D721Med (cell line): ENCODE measurements at places on chromosomes 13 and 19.

GRCh38 chr19:35882114-35882832 is 13.9 kb downstream of the APLP1 start:
- DNase-seq, result no peak

DNA sequence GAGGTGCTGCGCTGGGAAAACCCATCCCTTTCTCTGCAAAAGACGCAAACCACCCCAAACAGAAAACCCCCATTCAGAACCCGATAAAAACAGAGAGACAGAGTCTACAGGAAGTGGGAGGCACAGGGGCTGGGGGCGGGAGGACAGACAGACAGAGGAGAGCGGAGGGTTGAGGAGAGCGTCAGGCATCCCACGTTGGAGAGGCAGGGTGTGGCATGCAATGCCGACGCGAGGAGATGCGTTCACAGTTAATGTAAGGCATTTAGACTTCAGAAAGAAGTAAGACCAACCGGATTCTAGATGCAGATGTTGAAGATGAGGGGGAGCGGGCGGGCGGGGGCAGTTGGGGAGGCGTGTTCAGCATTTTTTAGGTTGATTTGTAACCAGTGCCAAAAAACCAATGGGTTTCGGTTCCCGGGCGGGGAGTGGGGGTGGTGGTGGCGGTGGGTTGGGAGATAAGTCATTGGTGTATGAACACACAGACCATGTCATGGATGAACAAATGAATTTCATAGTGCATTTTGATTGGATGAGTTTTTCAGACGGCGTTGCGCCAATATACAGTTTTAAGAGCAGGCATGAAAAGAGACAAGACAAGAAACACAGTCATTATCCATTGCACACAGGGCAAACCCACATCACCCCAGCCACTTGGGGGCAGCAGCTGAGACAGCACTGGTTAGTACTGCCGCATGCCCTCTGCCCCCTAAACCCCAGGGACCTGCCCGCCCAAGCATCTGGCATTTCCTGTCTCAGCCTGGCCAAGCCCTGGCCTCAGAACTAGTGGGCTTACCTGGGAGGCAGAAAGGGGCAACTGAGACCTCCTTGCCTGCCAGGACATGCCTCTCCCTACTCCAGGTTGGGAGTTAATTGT is 91.3 kb downstream of the IER2 start:
- no peak for DNase-seq

GRCh38 chr13:113209336-113209758 is at the start of gene CUL4A:
TSS of gene CUL4A (plus strand) at chr13:113209613. CDS start at chr13:113209628, 15 bp downstream.
- no peak for DNase-seq

DNA sequence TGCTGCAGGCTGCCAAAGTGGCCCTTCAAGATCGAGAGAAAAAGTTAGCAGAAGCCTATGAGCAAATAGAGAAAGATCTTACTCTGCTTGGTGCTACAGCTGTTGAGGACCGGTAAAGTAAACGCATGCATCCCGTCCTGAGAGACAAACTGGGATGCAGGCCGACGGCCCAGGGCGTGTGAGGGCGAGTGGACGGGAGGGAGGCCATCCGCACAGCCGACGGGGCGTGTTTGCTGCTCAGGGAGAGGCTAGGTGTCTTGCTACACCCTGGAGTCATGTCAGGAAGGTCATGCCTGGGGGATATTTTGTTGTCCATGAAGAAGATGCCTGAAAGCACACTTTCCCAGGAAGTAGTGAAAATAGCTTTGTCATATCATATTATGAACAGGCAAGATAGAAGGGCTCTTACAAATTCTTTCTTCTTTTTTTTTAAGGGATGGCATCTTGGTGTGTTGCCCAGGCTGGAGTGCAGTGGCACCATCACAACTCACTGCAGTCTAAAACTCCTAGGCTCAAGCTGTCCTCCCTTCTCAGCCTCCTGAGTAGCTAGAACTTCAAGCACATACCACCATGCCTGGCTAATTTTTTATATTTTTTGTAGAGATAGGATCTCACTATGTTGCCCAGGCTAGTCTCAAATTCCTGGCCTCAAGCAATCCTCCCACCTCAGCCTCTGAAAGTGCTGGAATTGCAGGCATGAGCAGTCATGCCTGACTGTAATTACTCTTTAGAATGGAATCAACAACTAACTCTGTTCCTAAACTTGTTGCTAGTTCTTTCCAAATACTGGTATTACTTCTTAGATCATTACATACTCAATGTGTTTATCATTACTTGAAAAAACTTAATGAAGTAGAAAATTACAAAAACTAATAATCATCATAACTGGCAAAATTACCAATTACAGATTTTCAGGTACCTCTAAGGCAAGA is 117.6 kb upstream of the MCF2L start:
- DNase-seq, result no peak

- no peak for DNase-seq
These were observed 197.4 kb downstream of the DLEU7 start for GRCh38 chr13:50646070-50646469.

DNA sequence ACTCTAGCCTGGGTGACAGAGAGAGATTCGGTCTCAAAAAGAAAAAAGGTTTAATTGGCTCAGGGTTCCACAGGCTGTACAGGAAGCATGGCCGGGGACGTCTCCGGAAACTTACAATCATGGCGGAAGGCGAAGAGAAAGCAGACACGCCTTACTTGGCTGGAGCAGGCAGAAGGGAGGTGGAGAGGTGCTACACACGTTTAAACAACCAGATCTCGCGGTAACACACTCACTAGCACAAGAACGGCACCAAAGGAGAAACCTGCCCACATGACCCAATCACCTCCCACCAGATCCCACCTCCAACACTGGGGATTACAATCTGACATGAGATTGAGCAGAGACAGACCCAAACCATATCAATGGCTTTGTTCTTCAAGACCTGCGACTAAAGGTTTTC is 12.8 kb downstream of the CASP14 start:
- no peak for DNase-seq

DNA sequence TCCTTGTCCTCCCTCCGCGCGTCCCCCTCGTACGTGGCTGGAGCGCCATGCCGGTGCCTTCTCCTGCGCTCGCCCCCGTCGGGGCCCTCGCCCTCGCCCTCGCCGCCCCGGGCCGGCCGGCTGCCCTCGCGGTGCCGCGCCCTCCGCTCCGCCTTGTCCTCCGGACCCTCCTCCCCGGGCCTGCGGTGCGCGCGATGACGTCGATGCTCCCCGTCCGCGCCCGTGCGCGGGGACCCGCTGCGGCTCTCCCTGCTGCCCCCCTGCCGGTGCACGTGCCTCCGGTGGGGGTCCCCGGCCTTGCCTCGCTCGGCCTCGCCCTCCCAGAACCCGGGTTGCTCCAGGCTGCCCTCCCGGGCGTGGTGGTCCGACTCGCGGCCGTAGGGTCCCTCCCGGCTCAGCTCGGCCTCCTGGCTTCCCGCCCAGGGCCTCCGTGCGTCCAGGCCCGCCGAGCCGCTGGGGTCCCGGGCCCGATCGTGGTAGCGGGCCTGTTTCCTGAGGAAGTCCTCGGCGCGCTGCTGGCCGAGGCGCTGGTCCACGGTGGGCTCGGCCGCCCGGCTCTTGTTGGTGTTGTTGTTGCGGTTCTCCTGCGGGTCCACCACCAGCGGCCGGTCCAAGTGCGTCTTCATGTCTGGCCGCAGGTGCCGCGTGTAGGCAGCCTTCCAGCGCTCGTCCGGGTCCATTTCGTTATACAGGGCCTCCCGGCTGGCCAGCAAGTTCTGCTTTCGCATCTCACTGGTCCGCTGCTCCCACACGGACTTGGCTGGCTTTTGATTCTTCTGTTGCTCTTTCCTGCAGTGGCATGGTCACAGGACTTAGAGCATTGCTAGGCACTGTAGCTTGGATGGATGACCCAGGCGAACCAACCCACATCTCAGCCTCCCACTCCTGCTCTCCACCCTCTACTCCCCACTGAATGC is 148.6 kb downstream of the IER2 start:
- no peak for DNase-seq

DNA sequence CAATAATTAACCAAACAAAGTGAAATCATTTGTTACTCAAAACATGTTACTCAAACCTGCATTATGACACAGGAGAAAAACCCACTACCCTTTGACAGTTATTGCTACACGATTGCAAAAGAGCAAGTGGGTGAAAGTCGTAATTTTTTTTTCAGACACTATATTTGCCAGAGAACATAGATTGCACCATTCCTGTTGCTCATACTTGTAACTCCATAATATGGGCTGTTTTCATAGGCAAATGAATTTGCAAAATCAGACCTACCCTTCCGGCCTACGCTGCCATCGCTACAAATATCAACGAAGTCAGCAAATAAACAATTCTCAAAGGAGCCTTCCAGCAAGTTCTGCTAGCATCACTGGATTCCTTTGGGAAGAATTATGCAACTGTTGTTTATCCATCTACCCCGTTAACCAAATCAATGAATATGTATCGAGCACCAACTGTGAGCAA is 396.5 kb downstream of the IRS2 start:
- no peak for DNase-seq

GRCh38 chr13:82294226-82294625 is 1588.0 kb downstream of the SLITRK1 start:
- no peak for DNase-seq

DNA sequence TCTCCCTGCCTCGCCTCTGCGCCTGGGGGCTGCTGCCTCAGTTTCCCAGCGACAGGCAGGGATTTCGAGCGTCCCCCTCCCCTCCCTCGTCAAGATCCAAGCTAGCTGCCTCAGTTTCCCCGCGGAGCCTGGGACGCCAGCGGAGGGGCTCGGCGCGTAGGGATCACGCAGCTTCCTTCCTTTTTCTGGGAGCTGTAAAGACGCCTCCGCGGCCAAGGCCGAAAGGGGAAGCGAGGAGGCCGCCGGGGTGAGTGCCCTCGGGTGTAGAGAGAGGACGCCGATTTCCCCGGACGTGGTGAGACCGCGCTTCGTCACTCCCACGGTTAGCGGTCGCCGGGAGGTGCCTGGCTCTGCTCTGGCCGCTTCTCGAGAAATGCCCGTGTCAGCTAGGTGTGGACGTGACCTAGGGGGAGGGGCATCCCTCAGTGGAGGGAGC is 722 bp upstream of the ICAM1 start:
- DNase-seq, result no peak

DNA sequence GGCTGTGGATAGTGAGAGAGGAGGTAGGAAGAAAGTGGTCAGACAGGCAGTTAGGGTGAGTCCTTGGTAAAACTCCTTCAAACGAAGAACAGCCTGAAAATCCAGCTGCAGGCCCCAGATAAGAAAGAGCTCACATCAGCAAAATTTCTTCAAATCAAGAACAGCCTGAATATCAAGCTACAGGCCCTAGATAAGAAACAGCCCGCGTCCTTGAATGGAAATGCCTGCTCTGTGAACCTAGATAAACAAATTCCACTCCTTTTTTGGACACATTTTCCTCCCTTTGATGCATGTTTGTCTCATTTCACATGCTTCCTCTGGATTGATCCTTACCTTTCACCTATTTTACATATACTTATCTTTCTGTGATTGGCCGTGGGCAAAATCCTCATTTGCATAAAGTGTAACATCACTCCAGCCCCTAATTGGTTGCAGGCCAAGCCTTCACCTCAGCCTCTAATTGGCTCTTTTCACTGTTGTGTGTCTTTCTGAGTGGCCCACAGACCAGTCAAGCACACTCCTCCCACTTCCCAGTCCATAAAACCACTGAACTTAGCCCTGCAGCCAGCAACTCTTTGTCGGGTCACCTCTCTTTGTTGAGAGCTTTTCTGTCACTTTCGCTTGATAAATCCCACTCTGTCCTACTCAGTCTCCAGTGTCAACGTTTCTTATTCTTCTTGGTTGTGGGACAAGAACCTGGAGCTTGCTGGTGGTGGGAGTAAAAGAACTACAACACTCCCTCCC is 6.0 kb upstream of the SULT2A1 start:
- DNase-seq, result no peak

DNA sequence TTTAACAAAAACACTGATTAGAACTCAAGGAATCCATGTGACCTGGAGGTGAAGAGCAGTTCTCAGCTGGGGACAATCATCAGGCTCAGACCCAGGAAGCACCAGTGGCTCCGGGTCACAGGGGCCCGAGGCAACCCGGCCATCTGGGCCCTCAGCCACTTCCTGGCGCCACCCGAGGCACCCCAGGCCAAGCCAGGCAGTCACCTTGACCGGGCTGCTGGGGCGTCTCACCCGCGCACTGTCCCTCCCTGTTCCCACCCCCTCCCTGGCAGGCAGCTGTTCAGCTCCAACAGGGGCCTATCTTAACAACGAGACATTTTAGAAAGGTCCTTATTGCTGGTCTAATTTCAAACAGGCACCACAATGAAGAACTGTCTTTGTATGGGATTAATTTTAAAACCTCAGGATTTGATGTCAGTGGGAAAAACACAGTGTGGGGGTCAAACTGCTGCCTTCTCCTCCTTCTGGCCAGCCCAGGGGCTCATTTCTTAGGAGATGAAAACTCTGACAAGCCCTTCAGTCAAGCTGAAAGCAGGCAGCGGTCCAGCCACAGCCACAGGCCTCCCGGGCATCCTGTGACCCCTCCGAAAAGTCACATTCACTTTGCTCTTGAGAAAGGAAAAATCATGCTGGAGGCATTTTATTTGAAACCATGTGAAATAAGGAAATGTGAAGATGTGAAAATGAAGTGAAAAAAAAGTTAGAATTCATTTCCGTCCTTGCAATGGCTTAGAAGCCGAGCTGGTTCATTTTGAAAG is 83.3 kb downstream of the KCTD15 start:
- DNase-seq, result no peak

- no peak for DNase-seq
These were observed 273.5 kb downstream of the FGF14 start for GRCh38 chr13:102128216-102128810.

DNA sequence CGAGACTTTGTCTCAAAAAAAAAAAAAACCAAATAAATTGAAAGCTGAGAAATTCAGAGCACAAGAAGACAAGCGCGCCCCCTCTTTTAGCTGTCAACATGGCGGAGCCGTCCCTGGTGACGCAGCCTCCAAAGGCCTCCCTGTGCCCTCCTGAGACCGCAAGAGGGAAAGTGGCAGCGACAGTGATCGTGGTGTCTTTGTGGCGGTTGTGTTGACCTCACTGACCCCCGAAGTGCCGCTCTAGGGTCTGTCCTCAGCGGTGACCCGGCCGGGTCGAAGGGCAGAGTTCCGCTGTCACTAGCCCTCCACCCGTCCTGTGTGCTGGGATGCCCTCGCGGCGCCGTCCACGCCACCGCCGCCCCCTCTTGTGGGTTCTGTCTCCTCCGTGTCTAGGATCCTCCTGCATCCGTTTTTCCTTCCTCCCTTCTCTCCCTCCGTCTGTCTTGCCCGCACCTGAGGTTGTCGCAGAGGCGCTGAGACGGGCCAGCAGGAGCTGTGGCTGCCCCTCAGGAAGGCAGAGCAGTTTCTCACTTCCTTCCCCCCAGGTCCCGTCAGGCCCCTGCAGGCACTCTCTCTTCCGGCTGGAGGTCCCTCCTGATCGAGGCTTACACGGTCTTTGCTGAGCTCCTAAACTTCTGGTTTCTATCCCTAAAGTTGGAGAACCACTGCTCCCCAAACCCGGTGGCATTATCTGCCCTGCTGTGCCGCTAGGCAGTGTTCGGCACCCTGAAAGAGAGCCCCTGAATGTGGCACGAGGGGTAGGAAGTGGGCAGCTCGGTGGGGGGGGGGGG is 7.2 kb downstream of the UHRF1 start:
- no peak for DNase-seq
